ENCODE measurements at places on chromosomes 2 and 18.

DNA sequence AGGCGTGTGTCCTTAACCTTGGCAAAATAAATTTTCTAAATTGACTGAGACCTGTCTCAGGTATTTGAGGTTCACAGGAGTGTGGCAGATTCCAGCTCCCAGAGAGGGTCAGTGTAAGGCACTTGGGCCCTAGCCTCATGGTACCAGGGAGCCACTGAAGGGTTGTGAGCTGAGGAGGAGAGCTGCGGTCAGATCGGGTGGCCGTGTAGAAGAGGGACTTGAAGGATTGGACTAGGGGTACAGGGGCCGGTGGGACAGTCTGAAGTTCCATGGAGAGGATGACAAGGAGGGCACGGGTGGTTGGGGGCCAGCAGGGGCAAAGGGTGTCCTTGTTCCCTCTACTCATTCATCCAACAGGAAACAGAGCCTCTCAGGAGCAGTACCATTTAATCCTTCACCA lies 327.0 kb upstream of the HS6ST1 start:
- H3K27me3 ChIP-seq, result no peaks in the 10 kb centered on the region
- no peak overlapping the region for H3K27ac ChIP-seq
- H3K4me1 ChIP-seq, result no peaks in the 10 kb centered on the region

GRCh38 chr2:82120115-82120514 lies 1815.6 kb upstream of the LRRTM1 start:
- no peak overlapping the region for H3K4me3 ChIP-seq

DNA sequence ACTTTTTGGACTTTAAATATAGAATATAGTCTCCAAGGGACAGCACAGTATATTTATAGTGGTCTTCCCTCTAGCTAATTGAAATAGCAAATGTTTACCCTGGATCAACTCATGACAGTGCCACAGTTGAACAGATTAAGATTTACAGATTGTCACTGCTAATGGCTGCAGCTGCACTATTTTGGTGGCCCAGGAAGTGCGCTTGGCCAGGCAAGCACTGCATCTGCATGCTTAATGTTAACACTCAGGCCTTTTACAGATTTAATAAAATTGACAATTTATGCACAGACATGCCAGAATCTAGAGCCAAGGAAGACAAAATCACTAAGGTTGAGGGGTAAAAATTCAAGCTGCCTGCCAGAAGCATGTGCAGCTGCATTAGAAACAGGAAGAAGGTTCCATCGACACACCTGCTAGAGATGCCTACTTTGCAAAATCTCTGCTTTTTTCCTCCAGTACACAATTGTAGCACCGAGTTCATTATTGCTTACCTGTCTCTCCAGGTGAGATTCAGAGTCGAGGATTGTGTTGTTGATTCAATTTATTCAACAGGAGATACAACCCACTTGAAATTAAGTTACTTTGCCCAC lies 1042.3 kb upstream of the NRXN1 start:
- no peak overlapping the region for H3K4me3 ChIP-seq
- no peak for DNase-seq
- H3K27me3 ChIP-seq, result no peaks in the 10 kb centered on the region
- H3K27ac ChIP-seq, result no peak overlapping the region

DNA sequence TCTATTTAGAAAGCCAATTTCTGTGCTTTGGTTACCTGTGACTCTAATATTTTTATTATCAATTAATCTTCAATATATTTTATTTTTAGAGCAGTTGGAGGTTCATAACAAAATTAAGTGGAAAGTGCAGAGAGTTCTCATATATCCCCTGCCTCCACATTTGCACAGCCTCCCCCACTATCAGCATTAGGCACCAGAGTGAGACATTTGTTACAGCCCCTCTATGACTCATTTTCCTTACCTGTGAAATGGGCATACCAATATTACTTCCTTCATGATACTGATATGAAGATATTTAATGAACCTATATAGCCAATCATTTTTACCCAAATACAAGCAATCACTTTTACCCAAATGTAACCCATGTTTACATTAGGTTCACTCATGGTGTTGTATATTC lies 34.0 kb upstream of the CYTIP start:
- no peaks in the 10 kb centered on the region for H3K36me3 ChIP-seq
- no peak overlapping the region for H3K4me3 ChIP-seq
- H3K27ac ChIP-seq, result no peak overlapping the region
- H3K4me1 ChIP-seq, result no peaks in the 10 kb centered on the region
- no peak for DNase-seq
- no peaks in the 10 kb centered on the region for H3K27me3 ChIP-seq

DNA sequence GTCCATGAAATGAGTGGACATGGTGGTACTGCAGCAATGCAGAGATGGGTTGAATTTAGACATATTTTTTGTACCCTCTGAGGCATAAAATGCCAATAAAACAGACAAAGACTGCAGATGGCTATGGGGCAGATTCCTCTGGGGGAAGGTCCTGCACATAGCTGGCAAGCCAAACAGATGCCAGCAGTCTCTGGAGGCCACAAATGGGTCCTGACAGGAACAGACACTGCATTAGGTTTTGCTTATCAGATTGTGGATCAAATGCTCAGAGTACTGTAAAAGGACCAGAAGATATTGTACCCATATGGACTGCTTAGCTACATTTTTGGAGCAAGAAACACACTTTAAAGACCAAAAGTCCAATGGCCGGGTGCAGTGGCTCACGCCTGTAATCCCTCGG lies 40.9 kb upstream of the ORC2 start:
- DNase-seq, result no peak
- H3K4me3 ChIP-seq, result no peak overlapping the region
- H3K27me3 ChIP-seq, result no peaks in the 10 kb centered on the region
- no peaks in the 10 kb centered on the region for H3K36me3 ChIP-seq
- H3K4me1 ChIP-seq, result no peaks in the 10 kb centered on the region

DNA sequence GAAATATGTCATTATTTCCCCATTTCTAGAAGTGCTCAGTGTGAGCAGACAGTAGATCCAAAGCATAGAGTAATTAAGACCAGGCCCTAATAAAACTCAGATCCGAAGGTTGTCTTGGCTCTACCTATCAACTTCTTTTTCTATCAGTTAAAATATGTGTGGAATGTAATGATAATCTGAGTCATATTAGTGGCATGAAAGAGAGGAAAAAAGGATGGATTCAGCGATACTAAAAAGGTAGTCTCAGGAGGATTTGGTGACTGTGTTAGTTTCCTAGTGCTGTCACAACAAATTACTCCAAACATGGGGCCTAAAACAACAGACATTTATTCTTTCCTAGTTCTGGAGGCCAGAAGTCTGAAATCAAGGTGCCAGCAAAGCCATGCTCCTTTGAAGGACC lies 103.7 kb upstream of the NABP1 start:
- no peaks in the 10 kb centered on the region for H3K36me3 ChIP-seq
- no peaks in the 10 kb centered on the region for H3K27me3 ChIP-seq
- no peak for DNase-seq
- no peaks in the 10 kb centered on the region for H3K4me1 ChIP-seq

DNA sequence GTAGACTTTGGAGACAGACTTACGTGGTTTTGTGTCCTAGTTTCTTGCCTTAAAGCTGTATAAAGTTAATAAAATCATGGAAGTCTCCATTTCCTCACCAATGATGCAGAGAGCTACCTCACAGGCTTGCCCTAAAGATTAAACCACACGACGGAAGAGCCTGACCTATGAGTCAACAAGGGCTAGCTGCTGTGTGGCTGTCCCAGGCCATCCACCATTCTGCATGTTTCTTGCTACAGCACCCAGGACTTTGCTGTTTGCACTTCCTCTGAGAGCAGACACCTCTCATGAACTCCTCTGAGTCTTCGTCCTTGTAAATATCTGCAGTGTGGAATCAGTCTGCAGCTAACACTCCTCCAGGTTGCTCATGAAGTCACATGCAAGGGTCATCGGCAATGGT lies 160.0 kb upstream of the TRIB2 start:
- H3K4me1 ChIP-seq, result peaks cover 14% of the 10 kb centered on the region
- H3K27ac ChIP-seq, result no peak overlapping the region
- no peaks in the 10 kb centered on the region for H3K27me3 ChIP-seq
- DNase-seq, result no peak

GRCh38 chr2:129400826-129401225 lies 578.6 kb upstream of the RAB6C start:
- H3K27me3 ChIP-seq, result no peaks in the 10 kb centered on the region
- no peak for DNase-seq
- no peak overlapping the region for H3K4me3 ChIP-seq
- no peak overlapping the region for H3K27ac ChIP-seq
- H3K4me1 ChIP-seq, result no peaks in the 10 kb centered on the region
- no peaks in the 10 kb centered on the region for H3K36me3 ChIP-seq

GRCh38 chr18:74183130-74183529 lies 34.8 kb downstream of the TIMM21 start:
- DNase-seq, result no peak
- H3K4me1 ChIP-seq, result no peaks in the 10 kb centered on the region
- H3K27ac ChIP-seq, result no peak overlapping the region
- H3K36me3 ChIP-seq, result no peaks in the 10 kb centered on the region

DNA sequence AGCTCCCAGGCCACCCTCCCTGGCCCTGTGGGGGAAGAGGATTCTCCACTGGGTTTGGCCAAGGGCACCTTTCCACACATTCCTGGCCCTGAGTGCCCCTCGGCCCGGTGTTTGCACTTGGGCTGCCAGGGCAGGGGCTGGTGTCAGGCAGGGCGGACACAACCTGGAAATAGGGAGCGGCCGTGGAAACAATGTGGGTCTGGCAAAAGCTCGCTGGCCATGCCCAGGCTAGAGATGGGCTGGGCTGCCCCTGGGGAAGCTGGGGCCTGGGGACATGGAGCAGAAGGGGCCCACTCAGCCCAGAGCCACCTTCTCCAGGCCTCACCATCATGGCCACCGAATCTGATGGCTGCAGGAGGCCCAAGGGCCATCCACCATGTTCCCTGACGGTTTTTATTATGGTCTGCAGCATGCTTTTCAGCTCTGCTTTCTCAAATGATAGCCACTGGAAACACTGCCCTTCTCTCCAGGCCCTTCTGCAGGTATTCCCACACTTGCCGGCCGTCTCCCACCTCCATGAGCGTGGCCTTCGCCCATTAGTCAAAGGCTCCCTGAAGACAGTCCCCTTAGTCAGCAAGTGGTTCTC lies 275.1 kb downstream of the CYP26B1 start:
- H3K36me3 ChIP-seq, result no peaks in the 10 kb centered on the region
- DNase-seq, result no peak
- no peak overlapping the region for H3K27ac ChIP-seq
- H3K4me3 ChIP-seq, result no peak overlapping the region
- no peaks in the 10 kb centered on the region for H3K27me3 ChIP-seq
- no peaks in the 10 kb centered on the region for H3K4me1 ChIP-seq

DNA sequence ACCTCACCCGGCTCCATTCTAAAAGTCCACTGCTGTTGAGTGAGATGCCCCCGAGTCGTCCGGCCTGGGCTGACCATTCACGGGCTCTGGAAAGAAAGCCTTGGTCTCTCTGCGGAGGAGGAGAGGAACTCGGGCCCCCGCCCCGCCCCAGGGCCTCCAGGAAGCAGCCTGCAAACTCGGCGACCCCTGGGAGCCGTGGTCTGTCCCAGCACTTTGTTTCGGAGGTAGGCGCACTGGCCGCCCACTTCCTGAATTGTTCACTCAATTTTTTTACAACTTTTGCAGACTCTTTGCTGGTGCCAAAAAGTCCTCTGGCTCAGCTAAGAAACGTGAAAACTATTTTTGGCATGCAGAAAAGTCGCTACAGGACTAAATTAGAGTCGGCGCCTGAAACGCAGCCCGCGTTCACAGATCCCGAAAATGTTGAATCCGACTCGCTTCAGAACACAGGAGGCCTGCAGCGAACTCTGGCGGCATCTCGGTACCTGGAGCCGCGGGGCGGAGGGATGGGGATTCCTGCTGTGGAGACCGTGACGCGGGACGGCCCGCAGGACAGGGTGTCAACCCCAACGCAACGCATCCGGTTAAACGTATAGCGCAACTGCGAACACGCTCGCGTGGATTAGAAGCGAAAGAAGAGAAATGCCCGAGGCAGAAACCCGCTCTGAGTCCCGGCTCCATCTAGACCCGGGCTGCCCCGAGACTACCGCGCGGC lies 1.5 kb downstream of the PXDN start:
- peak overlapping the region; percentile 72 for H3K4me3 ChIP-seq
- no peaks in the 10 kb centered on the region for H3K36me3 ChIP-seq
- no peaks in the 10 kb centered on the region for H3K4me1 ChIP-seq
- DNase-seq, result peak; percentile 79
- no peaks in the 10 kb centered on the region for H3K27me3 ChIP-seq
- peak overlapping the region; percentile 89 for H3K27ac ChIP-seq

DNA sequence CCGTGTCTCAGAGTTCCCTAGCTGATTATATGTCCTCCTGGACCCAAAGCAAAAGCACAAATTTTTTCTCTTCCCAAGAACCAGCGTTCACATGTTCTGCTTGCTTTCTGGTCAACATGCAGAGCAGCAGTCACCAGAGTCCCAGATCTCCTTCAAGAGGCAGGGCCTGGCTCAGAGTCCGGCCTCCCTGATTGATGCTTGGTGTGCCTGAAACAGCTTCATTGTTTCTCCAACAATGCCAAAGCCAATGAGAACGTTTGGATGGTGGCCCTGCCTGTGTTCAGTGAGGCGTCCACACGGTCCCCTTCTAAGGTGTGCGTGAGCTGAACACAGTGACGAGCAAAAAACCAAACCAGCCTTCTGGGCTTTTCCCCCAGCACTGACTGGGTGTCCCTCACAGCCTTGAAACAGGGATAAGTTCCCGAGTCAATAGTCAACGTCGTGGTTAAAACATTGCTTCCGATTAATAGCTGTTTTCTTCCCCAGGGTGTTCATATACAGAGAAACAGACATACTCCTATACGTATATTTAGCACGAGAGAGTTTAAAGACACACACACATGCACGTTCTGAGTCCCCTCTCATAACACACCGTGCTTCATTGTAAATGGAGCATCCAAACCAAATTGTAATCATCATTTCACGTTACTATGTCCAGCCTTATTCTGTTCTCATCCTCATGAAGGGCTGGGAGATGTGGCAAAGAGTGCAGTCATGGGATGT lies 19.3 kb upstream of the POU3F3 start:
- no peak overlapping the region for H3K4me3 ChIP-seq
- peaks cover 4% of the 10 kb centered on the region for H3K27me3 ChIP-seq
- H3K27ac ChIP-seq, result no peak overlapping the region
- H3K36me3 ChIP-seq, result no peaks in the 10 kb centered on the region
- no peaks in the 10 kb centered on the region for H3K4me1 ChIP-seq
- DNase-seq, result no peak

DNA sequence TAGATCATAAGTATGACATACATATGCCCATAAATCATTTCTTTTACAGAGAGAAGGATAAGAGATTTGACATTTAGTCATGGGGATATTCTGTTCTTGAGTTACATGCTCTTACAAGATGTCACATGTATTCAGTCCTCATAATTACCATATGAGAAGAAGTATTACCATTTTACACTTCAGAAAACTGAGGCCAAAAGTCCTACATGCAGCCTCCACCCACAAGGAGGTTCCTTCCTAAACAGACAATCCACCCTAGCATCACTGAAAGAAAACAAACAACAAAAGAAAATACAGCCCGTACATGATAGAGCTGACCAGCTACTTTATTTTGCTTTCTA lies 335.1 kb downstream of the SETBP1 start:
- H3K27me3 ChIP-seq, result no peaks in the 10 kb centered on the region
- H3K27ac ChIP-seq, result peak overlapping the region; percentile 73
- H3K4me3 ChIP-seq, result no peak overlapping the region
- peaks cover 3% of the 10 kb centered on the region for H3K4me1 ChIP-seq

DNA sequence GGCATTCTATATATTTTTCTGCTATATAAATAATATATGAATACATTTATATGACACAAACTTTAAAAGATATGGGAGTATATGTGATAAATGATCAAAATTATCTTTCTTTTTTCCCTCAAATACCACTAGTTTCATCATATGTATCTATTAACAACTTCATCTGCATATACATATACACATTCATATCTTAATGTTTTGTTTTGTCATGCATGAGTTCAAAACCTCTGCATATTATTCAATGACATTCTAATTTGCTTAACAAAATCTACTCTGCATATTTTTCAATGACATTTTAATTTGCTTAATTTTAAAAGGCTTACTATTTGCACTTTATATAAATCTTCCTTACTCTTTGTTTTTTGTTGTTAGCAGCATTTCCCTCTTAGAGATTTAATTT lies 276.2 kb downstream of the PIK3C3 start:
- no peaks in the 10 kb centered on the region for H3K36me3 ChIP-seq
- no peak for DNase-seq
- no peak overlapping the region for H3K4me3 ChIP-seq
- H3K4me1 ChIP-seq, result no peaks in the 10 kb centered on the region

Measured in tibial nerve (tissue), 4 donors.